Stimulated activated CD4-positive, alpha-beta T cell treated with anti-CD3 and anti-CD28 coated beads, TNF-alpha, amount 100 ng/mL, for 1 hour (primary cell): ENCODE measurements at places on chromosomes 7 and 10.

- no peak for DNase-seq
These were observed 352.0 kb downstream of the PCLO start for GRCh38 chr7:82810558-82811259.

GRCh38 chr10:111482621-111483216, 405.9 kb downstream of the ADRA2A start:
- no peak for DNase-seq

DNA sequence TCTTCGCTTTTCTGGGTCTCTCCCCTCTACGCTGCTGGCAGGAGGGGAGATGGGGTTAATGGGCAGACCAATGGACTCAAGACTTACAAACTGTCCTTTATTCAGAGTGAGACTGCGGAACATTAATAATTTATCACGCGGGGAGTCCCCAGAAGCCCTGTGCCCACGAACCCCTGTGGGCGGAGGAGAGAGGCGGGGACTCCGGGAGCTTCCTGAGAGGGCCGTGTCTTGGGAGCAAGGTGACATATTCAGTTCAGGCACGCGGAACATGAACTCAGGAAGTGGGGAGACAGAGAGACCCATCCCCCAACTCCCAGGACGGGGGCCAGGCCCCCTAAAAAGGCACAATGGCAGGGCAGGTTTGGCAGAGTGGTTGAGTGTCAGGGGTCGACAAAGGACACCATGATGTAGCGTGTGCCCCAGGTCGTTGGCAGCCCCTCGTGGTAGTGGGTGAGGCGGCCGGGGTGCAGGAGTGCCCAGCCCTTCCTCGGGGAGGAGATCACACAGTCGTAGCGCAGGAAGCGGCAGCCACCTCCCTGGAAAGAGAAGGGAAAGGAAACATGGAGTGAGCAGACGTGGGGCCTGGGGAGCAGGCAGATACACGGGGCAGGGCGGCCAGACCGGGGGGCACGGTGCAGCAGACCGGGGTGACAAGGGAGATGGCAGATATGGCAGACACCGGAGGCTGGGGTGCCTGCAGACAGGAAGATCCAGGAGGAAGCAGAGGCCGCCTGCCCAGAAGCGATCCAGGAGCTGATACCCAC, 5.2 kb upstream of the MOGAT3 start:
- no peak for DNase-seq

DNA sequence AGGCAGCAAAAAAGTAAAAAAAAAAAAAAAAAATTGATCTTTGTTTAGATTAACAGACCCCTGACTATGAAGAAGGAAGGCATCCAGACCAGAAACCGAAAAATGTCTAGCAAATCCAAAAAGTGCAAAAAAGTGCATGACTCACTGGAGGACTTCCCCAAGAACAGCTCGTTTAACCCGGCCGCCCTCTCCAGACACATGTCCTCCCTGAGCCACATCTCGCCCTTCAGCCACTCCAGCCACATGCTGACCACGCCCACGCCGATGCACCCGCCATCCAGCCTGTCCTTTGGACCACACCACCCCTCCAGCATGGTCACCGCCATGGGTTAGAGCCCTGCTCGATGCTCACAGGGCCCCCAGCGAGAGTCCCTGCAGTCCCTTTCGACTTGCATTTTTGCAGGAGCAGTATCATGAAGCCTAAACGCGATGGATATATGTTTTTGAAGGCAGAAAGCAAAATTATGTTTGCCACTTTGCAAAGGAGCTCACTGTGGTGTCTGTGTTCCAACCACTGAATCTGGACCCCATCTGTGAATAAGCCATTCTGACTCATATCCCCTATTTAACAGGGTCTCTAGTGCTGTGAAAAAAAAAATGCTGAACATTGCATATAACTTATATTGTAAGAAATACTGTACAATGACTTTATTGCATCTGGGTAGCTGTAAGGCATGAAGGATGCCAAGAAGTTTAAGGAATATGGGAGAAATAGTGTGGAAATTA, 19.4 kb downstream of the GATA3 start:
- DNase-seq = no peak

DNA sequence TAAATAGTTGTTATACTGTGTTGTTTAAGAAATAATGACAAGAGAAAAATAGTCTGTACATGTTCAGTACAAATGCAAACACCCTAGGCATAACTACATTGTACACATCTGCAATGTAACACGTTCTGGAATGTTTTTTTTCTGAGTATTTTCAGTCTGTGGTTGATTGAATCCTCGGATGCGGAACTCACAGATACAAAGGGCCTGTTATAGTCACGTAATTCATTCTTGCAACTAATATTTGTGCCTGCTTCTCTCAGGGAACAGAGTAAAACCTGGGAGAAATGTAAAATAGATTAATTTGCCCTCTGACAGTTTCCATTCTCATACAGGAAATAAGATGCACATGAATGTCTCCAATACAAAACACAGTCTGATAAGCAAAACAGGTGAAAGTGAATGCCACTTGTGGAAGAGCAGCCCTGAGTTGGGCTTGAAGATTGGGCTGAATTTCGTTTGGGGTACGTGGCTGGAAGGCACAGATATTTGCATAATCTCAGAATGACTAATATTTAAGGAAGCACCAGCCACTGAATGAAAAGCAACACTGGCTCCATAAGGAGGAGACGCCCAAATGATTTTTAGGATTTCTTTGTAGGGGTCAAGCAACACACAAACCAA, 19.1 kb downstream of the DENND2A start:
- no peak for DNase-seq

- DNase-seq = no peak
These were observed 52.2 kb downstream of the CADPS2 start for GRCh38 chr7:122833888-122834570.
